RWPE1 (cell line): ENCODE measurements at places on chromosomes 5 and 9.
A peak's percentile ranks its signal among the peaks of the same experiment; 100 is the strongest.

DNA sequence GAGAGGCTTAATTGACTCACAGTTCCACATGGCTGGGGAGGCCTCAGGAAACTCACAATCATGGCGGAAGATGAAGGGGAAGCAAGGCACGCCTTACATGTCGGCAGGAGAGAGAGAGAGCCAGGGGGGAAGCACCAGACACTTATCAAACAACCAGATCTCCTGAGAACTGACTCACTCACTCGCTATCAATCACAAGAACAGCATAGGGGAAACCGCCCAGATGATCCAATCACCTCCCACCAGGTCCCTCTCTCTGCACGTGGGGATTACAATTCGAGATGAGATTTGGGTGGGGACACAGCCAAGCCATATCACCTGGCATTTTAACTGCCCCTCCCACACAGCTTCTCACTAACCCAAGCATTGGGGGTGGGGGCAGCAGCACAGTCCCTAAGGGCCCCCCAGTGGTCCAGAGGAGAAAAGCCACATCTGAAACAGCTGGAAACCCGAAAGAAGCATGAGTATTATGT is 76.1 kb upstream of the ASS1 start:
- DNase-seq: no peak

DNA sequence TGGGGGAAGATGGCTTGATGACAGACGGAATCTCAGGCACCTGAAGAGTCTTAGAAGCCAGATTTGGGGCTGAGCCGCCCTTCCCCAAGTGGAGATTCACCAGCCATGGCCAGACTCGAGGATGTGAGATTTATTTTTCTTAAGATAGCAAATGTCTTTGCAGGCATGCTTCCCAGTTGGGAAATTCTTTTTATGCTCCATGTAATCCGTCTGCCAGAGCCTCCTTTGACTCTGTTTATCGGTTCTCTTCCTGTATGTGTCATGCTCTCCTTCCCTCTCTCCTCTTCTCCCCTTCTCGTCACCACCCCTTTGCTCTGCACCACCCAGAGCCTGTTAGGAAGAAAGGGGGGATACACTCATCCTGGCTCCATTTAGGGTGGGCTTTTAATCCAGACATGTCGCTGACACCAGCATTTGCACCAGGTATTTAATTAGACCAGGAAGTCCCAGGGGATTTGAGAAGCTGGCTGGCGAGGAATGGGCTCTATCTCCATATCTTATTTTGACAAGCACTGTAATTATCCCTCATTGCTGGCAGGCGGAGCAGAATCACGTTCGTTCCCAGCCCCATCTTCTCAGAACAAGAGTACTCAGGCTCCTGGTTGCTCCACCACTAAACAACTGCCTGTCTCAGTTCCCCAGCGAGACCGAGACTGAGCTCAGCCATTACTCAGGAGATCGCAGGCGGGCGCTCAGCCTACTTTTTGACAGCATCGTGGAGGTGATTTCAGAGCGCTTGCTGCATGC is 50.9 kb downstream of the KCNIP1 start:
- no peak for DNase-seq

DNA sequence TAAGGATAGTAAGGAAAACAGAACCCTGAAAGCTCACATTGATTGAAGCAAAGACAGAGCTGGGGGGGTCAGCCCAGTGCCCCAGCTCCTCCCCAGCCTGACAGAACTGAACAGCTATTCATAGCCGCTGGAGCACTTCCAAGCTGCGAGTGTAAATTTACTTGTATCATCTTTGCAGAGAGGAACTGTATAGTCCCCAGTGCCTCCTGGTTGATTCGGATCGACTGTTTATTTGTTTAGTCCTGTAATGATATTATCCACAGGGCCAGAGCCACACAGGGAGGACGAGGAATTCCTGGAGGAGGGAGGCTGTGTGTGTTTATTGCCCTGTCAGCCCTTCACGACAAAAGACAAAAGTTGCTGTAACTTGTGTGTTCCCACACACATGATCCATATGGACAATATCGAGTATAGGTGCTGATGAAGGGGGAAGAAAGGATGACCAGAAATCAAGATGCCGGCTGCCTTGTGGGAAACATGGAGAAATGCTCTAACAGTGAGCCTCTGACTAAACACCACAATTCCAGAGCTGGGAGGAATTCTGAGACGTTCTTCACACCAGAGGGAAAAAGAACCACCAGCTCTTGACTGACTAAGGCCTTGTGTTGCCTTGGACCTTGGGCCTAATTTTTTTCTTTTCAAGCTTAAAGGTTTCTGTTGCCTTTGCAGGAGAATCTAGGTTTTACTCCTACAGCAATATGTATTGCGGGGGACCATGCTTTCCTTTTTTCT is 31.1 kb downstream of the FOXD1 start:
- no peak for DNase-seq

DNA sequence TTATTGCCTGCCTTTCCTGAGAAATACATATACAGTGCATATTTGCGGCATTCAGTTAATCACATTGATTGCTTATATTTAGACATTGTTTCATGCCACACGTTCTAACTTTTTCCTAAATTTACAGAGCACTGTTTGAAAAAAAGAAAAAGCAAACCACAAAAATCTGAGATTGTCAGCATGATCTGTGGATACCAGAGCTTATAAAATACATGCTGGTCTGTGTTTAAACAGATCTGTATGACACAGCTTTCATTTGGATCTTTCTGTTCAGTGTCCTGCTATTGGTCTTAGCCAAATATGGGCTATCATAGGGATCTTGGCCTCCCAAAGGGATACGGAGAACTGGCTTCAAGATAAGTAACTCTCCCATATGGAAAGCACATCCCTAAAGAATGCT is 20.2 kb downstream of the ALDH1A1 start:
- DNase-seq: no peak

DNA sequence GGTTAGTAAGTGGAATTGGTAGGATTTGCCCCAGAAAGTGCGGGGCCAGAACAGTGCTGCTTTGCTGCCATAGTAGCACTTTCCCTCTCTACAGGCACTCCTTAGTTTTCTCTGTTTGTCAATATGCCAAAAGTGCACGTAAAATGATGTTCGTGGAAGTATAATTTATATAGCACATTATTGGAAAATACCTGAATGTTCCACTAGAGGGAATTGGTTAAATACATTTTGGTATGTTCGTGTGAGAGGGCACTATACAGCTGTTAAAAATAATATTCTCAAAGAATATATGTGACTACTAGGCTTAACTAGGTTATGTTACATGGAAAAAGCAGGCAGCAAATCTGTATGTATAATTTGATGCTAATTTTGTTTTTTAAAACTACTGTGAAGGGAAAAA is 184.0 kb upstream of the GDNF start:
- no peak for DNase-seq

- DNase-seq: no peak
Observed at GRCh38 chr5:3122216-3122615, 370.7 kb upstream of the IRX2 start.

- no peak for DNase-seq
Observed at GRCh38 chr9:93942161-93942560, 13.0 kb downstream of the BARX1 start.

DNA sequence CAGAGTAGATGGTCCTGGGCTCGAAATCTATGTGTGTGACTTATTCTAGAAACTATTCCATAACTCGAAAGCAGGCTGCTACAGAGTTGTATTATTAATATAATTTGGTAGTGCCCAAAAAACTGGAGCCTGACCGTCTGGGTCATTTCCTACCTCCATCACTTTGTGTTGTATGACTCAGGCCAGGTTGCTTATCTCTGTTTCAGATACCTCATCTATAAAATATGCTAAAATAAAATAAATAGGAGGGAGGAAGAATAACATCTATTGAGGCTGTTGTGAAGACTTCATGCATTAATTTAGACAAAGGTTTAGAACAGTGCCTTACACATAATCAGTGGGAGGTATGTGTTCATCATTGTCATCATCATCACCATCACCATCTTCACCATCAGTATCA is 57.7 kb downstream of the PDE4D start:
- no peak for DNase-seq

DNA sequence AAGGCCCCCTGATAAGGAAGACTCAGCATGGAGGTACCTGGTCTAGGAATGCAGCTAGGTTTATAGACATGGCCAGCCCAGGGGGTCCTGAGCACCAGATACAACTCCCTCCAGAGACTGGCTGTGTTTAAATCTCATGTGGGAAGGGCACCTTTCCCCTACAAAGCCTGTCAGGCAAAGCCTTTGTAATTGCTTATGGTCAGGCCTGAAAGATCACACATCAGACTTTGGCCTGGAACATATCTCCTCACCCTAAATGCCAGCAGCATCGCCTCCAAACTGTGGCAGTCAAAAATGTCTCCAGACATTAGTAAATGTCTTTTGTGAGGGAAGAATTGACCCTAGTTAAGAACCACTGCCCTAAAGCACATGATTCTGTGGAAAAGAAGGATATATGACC is 51.6 kb upstream of the MACIR start:
- no peak for DNase-seq

DNA sequence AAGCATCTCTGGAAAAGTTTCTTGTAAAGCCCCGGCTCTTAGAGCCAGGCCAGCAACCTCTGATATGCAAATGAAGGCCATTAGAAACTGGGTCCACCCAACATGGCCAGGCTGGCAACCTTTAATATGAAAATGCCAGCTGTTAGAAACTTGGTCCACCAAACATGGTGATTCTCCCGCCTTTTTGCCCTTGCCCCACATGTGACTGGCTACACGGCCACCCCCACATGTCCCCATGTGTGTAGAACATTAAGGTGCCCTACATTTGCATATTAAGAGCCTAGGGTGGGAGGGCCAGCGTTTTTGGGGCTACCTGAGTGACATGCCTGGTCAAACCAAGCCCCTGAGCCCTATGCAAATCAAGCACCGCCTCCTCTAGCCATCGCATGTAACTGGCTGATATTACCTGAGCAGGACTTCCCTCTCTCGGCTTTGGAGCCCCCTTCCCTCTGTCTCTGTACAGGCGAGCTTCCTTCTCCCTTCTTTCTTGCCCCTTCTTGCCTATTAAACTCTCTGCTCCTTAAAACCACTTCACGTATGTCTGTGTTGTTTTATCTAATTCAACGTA is 39.0 kb downstream of the S100Z start:
- no peak for DNase-seq

DNA sequence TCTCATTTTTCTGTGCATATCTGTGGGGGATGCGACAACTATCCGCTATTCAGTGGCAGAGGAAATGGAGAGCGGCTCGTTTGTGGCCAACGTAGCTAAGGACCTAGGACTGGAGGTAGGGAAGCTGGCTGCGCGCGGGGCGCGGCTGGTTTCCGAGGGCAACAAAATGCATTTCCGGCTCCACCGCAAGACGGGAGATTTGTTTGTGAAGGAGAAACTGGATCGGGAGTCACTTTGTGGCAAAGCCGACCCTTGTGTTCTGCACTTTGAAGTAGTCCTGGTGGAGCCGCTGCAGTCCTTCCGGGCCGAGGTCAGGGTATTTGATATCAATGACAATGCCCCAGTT is 320 bp downstream of the PCDHB1 start:
- DNase-seq: no peak

GRCh38 chr5:68455216-68455615 is 239.7 kb downstream of the PIK3R1 start:
- no peak for DNase-seq

GRCh38 chr5:78242001-78242400 is 52.5 kb downstream of the AP3B1 start:
- no peak for DNase-seq

DNA sequence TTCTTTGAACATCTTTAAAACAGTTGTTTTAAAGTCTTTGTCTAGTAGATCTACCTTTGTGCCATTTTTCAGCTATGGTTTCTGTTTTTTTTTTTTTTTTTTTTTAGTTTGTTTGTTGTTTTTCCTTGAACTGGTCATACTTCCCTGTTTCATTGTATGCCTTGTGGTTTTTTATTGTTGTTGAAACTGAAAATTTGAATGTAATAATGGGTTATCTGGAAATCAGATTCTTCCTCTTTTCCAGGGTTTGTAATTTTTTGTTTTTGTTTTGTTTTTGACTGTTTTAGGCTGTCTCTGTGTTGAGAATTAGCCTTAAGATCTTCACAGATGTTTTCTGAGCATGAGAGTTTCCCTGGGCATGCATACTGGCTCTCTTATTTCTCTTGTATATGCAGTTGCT is 269.6 kb upstream of the DAP start:
- no peak for DNase-seq

- peak; percentile 47 for DNase-seq
Observed at GRCh38 chr9:25964239-25964638, 286.0 kb upstream of the TUSC1 start.
